ENCODE measurements at places on chromosomes 16 and 17. TPM values are rescaled to one million over a fixed set of nuclear protein-coding genes. Genes with fewer than 3 reads are reported as not detected.

Gene TMC5
- total RNA-seq, result not detected

Gene C17orf50
- total RNA-seq, result not detected

Gene NPW
- 0.37 TPM for total RNA-seq

Gene RAB34
- total RNA-seq, result 9.0 TPM

Gene PPY
- total RNA-seq, result not detected

Gene ZFHX3
- 0.73 TPM for total RNA-seq

Gene NOG
- total RNA-seq, result not detected

Gene LGALS9B
- 0.59 TPM for total RNA-seq

Gene KRTAP4-6
- total RNA-seq, result not detected

Gene CMTM1
- 33.5 TPM for total RNA-seq

Gene IGSF6
- total RNA-seq, result 0.12 TPM

Gene ELMO3
- 8.0 TPM for total RNA-seq

Gene CHST5
- not detected for total RNA-seq

Gene KRT14
- total RNA-seq, result not detected

Gene MPDU1
- 85.1 TPM for total RNA-seq

Gene ALDOC
- total RNA-seq, result 146 TPM

Gene IGFBP4
- 75.5 TPM for total RNA-seq

Gene EPX
- total RNA-seq, result not detected

Gene RHBDF1
- not detected for total RNA-seq

Gene BICDL2
- 0.51 TPM for total RNA-seq

Gene YBX2
- 0.63 TPM for total RNA-seq

Gene CTRL
- total RNA-seq, result 9.5 TPM

Gene ZP2
- total RNA-seq, result not detected

Gene KRTAP3-1
- total RNA-seq, result not detected

Gene CD300A
- total RNA-seq, result 50.3 TPM

Gene TUBB3
- 6.6 TPM for total RNA-seq

Gene TAC4
- not detected for total RNA-seq

Gene CD19
- total RNA-seq, result not detected

Gene G6PC3
- total RNA-seq, result 23.4 TPM

Gene BRCA1
- 50.7 TPM for total RNA-seq

Gene RND2
- total RNA-seq, result not detected

Gene ZCCHC14
- 4.7 TPM for total RNA-seq

Gene MTMR4
- 78.1 TPM for total RNA-seq

Gene WNK4
- 0.15 TPM for total RNA-seq

Gene NR1D1
- total RNA-seq, result 3.7 TPM

Gene RAMP2
- not detected for total RNA-seq

Gene IGFALS
- total RNA-seq, result 0.22 TPM

Gene AOC2
- 2.6 TPM for total RNA-seq

Gene GNAO1
- total RNA-seq, result 1.7 TPM

Gene FBXO47
- not detected for total RNA-seq

Gene ALDH3A1
- not detected for total RNA-seq

Gene ITPRIPL2
- 13.7 TPM for total RNA-seq

Gene TEX19
- total RNA-seq, result 0.10 TPM

Gene PGS1
- total RNA-seq, result 99.8 TPM

Gene DPEP2
- total RNA-seq, result 16.1 TPM

Gene SCN4A
- total RNA-seq, result 0.56 TPM

Gene DYNLRB2
- total RNA-seq, result not detected

Gene PYDC1
- not detected for total RNA-seq

Gene SLC25A39
- total RNA-seq, result 123 TPM

Gene PRR11
- 40.6 TPM for total RNA-seq

Gene SMIM5
- total RNA-seq, result 0.54 TPM

Gene FBXO39
- total RNA-seq, result 6.4 TPM

Gene SDR42E2
- total RNA-seq, result 0.10 TPM

Gene IL21R
- total RNA-seq, result 72.3 TPM

Gene MT1A
- not detected for total RNA-seq

Gene KRT15
- not detected for total RNA-seq

Gene GLYR1
- 120 TPM for total RNA-seq

Gene ZSCAN10
- 0.24 TPM for total RNA-seq

All from T-helper 1 cell treated with Interleukin-12 subunit alpha and Interleukin-12 subunit beta and Interleukin-4 antibody, amounts not matched to agents 30 ng/mL and 1 ng/mL, for 36 hours (primary cell).